ENCODE measurements at places on chromosomes 2 and 18. TPM values are rescaled to one million over a fixed set of nuclear protein-coding genes. Genes with fewer than 3 reads are reported as not detected.
A peak's percentile ranks its signal among the peaks of the same experiment; 100 is the strongest.

IGFBP5 gene
- 101 TPM for total RNA-seq

DNAJC10 gene
- 163 TPM for total RNA-seq

TLK1 gene
- 48.2 TPM for total RNA-seq

ZBTB7C gene
- total RNA-seq: 8.7 TPM

GPBAR1 gene
- total RNA-seq: 1.7 TPM

IL1RL1 gene
- total RNA-seq: 72.2 TPM

POU3F3 gene
- not detected for total RNA-seq

ADRA2B gene
- total RNA-seq: 0.34 TPM

C2orf78 gene
- total RNA-seq: not detected

- DNase-seq: peak; percentile 17
- H3K4me1 ChIP-seq: no peaks in the 10 kb centered on the region
- no peaks in the 10 kb centered on the region for H3K27me3 ChIP-seq
- no peaks in the 10 kb centered on the region for H3K36me3 ChIP-seq
- H3K27ac ChIP-seq: peak overlapping the region; percentile 95
- peak overlapping the region; percentile 94 for H3K4me3 ChIP-seq
These were observed 604 bp downstream of the RALBP1 start for GRCh38 chr18:9475643-9476591.

GRCh38 chr18:58843688-58844035 lies 21.0 kb upstream of the ZNF532 start:
- no peaks in the 10 kb centered on the region for H3K4me1 ChIP-seq
- no peak for DNase-seq
- H3K27me3 ChIP-seq: peaks cover 10% of the 10 kb centered on the region
- H3K36me3 ChIP-seq: no peaks in the 10 kb centered on the region

GRCh38 chr2:84886791-84887190 lies 5.9 kb upstream of the TRABD2A start:
- H3K4me1 ChIP-seq: peaks cover 8% of the 10 kb centered on the region
- H3K36me3 ChIP-seq: no peaks in the 10 kb centered on the region
- H3K4me3 ChIP-seq: no peak overlapping the region

DNA sequence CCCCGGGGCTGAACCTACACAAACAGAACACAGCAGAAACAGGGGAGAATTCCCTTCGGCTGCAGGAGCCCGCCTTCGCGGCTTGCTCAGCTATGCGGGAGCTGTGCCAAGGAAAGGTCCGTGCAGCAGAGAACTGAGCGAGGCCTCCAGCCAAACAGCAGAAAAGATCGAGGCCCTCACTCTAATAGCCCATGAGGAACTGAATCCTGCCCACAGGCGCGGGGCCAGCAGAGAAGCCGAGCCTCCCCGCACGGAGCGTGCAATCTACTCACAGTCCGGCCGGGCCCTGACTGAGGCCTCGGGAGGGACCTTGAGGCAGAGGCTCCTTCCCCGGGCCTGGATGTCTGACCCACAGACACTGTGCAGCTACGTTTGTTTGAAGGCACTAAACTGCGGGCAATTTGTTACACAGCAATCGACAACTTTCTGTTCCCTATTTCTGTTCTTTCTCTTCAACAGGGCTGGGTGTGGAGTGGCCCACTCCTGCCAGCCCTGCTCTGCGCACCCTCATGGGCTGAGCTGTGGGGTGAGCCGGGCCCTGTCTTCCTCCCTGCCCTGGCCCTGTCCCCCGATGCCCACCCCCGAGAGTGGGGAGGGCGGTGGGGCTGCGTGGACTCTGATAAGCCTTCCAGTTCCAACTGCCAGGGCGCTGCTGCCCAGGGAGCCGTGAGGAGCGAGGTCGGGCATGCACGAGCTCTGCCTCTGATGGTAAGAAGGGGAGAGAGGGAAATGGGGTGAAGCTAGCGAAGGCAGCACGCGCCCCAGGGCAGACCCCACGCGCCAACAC lies 13.7 kb downstream of the HES6 start:
- DNase-seq: no peak
- H3K27ac ChIP-seq: no peak overlapping the region
- H3K27me3 ChIP-seq: no peaks in the 10 kb centered on the region
- no peaks in the 10 kb centered on the region for H3K4me1 ChIP-seq
- peaks cover 23% of the 10 kb centered on the region for H3K36me3 ChIP-seq
- H3K4me3 ChIP-seq: no peak overlapping the region

DNA sequence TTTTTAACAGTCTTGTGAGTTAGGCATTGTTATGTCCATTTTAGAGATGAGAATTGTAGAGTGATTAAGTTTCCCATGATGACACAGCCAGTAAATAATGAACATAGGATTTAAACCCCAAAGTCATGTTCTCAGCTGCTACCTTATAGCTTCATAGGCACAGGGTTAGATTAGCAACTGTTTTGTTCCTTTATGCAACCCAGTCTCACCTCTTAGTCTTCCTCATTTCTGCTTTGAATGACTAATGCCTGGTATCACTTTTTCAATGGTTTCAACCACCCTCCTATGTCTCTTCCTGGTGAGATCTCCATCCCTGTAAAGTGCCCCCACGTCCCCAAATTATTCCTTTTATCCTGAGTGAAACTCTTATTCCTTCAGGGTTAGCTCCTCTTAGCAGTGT lies 44.3 kb downstream of the MFSD6 start:
- no peak overlapping the region for H3K27ac ChIP-seq
- H3K36me3 ChIP-seq: peaks cover 5% of the 10 kb centered on the region
- no peak for DNase-seq
- H3K27me3 ChIP-seq: no peaks in the 10 kb centered on the region
- no peaks in the 10 kb centered on the region for H3K4me1 ChIP-seq

DNA sequence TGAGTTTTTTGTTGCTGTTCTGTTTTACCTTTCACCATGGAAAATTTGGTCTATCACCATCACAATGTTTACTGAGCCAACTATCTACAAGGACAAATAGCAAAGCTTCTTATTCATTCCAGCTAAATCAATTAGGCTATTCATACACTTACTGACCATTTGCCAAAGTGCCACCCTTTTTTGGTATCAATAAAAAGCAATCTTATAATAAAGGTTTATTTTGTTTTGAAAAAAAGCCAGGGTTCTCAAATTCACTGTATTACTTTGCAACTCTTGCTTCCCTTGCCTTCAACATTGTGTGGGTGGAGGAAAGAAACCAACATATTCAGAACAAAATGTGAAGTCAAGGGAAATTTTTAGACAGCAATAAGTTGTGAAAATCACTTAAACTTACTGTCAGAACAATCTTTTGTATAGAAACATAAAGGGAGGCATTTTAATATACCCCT lies 15.3 kb downstream of the PELI1 start:
- DNase-seq: no peak
- H3K4me1 ChIP-seq: peaks cover 33% of the 10 kb centered on the region
- no peaks in the 10 kb centered on the region for H3K27me3 ChIP-seq

- DNase-seq: no peak
- H3K4me3 ChIP-seq: no peak overlapping the region
- no peaks in the 10 kb centered on the region for H3K36me3 ChIP-seq
- no peaks in the 10 kb centered on the region for H3K27me3 ChIP-seq
- H3K4me1 ChIP-seq: no peaks in the 10 kb centered on the region
These were observed 460.0 kb upstream of the MYT1L start for GRCh38 chr2:2791031-2791430.

DNA sequence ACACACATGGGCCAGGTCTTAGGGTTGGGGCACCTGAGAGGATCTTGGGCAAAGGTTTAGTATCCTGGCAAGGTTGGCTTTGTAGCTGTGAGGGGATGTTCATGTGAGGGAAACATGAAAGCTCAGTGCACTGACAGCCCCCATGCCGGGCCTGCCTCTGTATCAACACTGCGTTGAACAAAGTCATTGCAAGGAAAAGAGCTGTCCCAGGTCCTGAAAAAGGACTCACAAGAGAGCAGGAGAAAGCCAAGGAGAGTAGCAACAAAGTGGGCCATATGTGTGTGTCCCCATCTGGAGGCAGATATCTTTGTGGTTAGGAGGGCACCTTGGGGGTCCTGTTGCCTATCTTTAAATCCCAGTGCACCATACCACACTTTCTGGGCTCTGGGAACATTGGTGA lies 237.8 kb upstream of the THSD7B start:
- H3K27ac ChIP-seq: no peak overlapping the region
- no peak overlapping the region for H3K4me3 ChIP-seq
- H3K27me3 ChIP-seq: no peaks in the 10 kb centered on the region
- no peaks in the 10 kb centered on the region for H3K36me3 ChIP-seq

- no peaks in the 10 kb centered on the region for H3K4me1 ChIP-seq
- H3K27me3 ChIP-seq: no peaks in the 10 kb centered on the region
- H3K4me3 ChIP-seq: no peak overlapping the region
- no peak overlapping the region for H3K27ac ChIP-seq
- H3K36me3 ChIP-seq: no peaks in the 10 kb centered on the region
These were observed 25.7 kb downstream of the NPPC start for GRCh38 chr2:231900486-231900942.

GRCh38 chr18:75124551-75124950 lies 84.4 kb downstream of the PTGR3 start:
- no peaks in the 10 kb centered on the region for H3K36me3 ChIP-seq
- no peaks in the 10 kb centered on the region for H3K27me3 ChIP-seq
- no peaks in the 10 kb centered on the region for H3K4me1 ChIP-seq

- no peaks in the 10 kb centered on the region for H3K4me1 ChIP-seq
- H3K36me3 ChIP-seq: no peaks in the 10 kb centered on the region
- H3K4me3 ChIP-seq: no peak overlapping the region
- H3K27ac ChIP-seq: no peak overlapping the region
- no peak for DNase-seq
- peaks cover 22% of the 10 kb centered on the region for H3K27me3 ChIP-seq
These were observed 68.3 kb downstream of the KCNF1 start for GRCh38 chr2:10980071-10980470.

GRCh38 chr18:26908906-26909305 lies 43.4 kb upstream of the AQP4 start:
- H3K36me3 ChIP-seq: no peaks in the 10 kb centered on the region
- H3K4me3 ChIP-seq: no peak overlapping the region
- H3K27me3 ChIP-seq: no peaks in the 10 kb centered on the region
- H3K4me1 ChIP-seq: no peaks in the 10 kb centered on the region
- no peak overlapping the region for H3K27ac ChIP-seq

GRCh38 chr18:78915446-78916008 lies 64.1 kb upstream of the SALL3 start:
- peaks cover 33% of the 10 kb centered on the region for H3K27me3 ChIP-seq
- H3K4me1 ChIP-seq: no peaks in the 10 kb centered on the region
- H3K27ac ChIP-seq: no peak overlapping the region
- no peaks in the 10 kb centered on the region for H3K36me3 ChIP-seq
- H3K4me3 ChIP-seq: no peak overlapping the region
- DNase-seq: no peak

- H3K4me3 ChIP-seq: no peak overlapping the region
- H3K4me1 ChIP-seq: no peaks in the 10 kb centered on the region
- no peaks in the 10 kb centered on the region for H3K27me3 ChIP-seq
- no peaks in the 10 kb centered on the region for H3K36me3 ChIP-seq
- no peak for DNase-seq
These were observed 35.5 kb downstream of the DOCK10 start for GRCh38 chr2:225006730-225007129.

GRCh38 chr18:36141576-36141975 lies 11.9 kb downstream of the ELP2 start:
- no peak overlapping the region for H3K4me3 ChIP-seq
- H3K27me3 ChIP-seq: no peaks in the 10 kb centered on the region
- H3K36me3 ChIP-seq: peaks cover 96% of the 10 kb centered on the region
- no peaks in the 10 kb centered on the region for H3K4me1 ChIP-seq
- DNase-seq: no peak
- no peak overlapping the region for H3K27ac ChIP-seq

GRCh38 chr2:231939022-231939421 lies 12.8 kb upstream of the NPPC start:
- H3K4me3 ChIP-seq: no peak overlapping the region
- H3K27me3 ChIP-seq: no peaks in the 10 kb centered on the region
- no peaks in the 10 kb centered on the region for H3K36me3 ChIP-seq
- no peaks in the 10 kb centered on the region for H3K4me1 ChIP-seq
- no peak for DNase-seq

- no peaks in the 10 kb centered on the region for H3K27me3 ChIP-seq
- DNase-seq: no peak
- H3K4me3 ChIP-seq: no peak overlapping the region
- no peak overlapping the region for H3K27ac ChIP-seq
These were observed 34.7 kb upstream of the RAPH1 start for GRCh38 chr2:203569677-203570316.

DNA sequence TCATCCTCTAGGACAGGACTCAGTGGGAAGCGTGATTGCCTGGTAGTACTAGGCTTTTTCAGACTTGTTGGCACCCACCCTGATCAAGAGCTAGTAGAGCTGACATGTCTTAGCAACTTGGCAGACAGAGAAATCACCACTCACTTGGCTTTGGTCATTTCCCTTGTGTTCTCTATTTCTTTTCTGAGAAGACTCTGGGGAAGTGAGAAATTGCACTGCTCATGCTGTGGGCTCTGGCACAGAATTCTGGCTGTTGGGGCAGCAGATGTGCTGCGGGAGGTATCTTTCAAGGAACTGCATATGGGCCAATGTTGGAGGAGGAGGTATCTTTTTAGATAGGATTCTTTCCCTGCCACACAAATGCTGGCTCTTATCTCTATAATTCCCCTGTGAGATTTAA lies 529.1 kb upstream of the MEX3C start:
- no peak overlapping the region for H3K4me3 ChIP-seq
- no peaks in the 10 kb centered on the region for H3K4me1 ChIP-seq
- no peaks in the 10 kb centered on the region for H3K27me3 ChIP-seq
- no peak overlapping the region for H3K27ac ChIP-seq

DNA sequence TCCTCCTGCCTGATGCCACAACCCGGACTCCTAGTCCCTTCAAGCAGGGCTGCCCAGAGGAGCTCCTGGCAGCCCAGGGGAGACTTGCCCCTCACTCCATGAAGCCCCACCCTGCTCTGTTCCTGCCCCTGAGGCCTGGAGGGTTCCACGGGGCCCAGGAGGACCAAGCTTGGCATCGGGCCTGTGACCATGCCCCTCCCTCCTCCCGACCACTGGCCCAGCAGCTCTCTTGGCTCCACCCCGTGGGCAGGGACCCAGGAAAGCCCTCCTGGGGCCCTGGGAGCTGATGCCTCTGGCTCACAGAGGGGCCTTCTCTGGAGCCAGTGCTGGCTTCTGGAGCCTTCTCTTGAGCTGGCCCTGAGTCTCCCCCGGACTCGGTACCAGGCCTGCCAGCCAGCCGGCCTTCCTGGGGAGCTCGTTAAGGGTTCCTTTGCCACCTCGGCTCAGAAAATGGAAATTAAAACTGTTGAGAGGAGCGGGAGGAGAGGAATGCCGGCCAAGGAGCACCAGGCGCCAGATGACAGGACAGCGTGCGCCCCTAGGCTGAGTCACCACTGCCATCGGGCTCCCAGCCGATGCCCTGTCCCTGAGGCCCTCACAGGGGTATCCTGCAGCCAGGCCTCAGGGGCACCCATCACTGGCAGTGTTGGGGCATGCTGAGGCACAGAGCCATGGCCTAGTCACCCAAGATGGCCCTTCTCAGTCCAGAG lies 40.6 kb upstream of the SNED1 start:
- H3K27ac ChIP-seq: no peak overlapping the region
- H3K4me1 ChIP-seq: no peaks in the 10 kb centered on the region
- peak; percentile 56 for DNase-seq
- no peaks in the 10 kb centered on the region for H3K27me3 ChIP-seq
- H3K36me3 ChIP-seq: no peaks in the 10 kb centered on the region
- H3K4me3 ChIP-seq: no peak overlapping the region

- H3K4me3 ChIP-seq: no peak overlapping the region
- no peaks in the 10 kb centered on the region for H3K4me1 ChIP-seq
- H3K27ac ChIP-seq: no peak overlapping the region
- no peak for DNase-seq
These were observed 123.6 kb downstream of the RHBDD1 start for GRCh38 chr2:226959418-226959817.

GRCh38 chr18:61398961-61399705 lies 65.9 kb downstream of the CDH20 start:
- H3K27ac ChIP-seq: no peak overlapping the region
- no peaks in the 10 kb centered on the region for H3K36me3 ChIP-seq
- H3K27me3 ChIP-seq: no peaks in the 10 kb centered on the region
- DNase-seq: no peak
- no peak overlapping the region for H3K4me3 ChIP-seq
